Activated CD4-positive, alpha-beta T cell treated with anti-CD3 and anti-CD28 coated beads for 1 hour (primary cell): ENCODE measurements at places on chromosomes 16 and 17.

GRCh38 chr17:75049706-75050105 lies 2.7 kb downstream of the KCTD2 start:
- DNase-seq = no peak

DNA sequence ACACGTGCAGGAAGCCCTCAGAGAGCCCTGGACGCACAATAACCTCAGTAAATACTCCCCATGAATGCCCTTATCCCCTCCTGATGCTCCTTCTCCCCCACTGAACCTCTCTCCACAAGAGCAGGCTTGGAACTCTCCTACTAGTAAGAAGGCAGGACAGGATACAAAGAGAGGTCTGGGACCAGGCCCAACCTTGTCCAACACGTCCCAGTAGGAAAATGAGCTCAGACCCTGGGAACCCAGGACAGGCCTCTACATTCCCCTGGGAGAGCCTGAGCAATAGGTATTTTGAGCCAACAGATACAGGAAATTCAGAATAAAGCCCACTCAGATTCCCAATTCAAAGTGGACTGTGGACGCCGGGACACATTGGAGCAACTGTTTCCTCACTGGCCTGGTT lies 19.2 kb downstream of the ZNF423 start:
- DNase-seq = no peak

DNA sequence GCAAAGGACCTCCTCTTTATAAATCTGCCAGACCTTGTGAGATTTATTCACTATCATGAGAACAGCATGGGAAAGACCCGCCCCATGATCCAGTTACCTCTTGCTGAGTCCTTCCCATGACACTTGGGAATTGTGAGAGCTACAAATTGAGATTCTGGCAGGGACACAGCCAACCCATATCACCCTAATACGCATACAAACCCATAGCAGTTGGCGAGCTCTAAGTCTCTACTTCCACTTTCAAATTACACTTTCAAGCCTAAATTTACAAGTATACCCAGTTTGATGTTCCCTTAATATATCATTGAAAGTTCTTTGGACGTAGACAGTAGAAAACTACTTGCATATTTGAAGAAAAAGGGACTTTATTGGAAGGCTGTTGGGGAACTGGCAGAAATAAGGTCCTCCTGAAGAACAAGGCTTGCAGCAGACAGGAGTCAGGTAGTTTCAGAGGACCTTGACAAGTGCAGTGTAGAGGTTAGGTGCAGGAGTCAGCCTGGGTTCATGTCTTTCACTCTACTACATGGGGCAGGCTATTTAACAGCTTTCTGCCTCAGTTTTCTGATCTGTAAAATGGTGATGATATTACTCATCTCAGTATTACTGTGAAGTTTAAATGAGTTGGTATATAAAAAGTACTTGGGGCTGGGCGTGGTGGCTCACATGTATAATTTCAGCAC lies 107.9 kb upstream of the EEF2KMT start:
- DNase-seq = no peak

- no peak for DNase-seq
Observed at GRCh38 chr17:59846394-59847165, 46.2 kb downstream of the TUBD1 start.

DNA sequence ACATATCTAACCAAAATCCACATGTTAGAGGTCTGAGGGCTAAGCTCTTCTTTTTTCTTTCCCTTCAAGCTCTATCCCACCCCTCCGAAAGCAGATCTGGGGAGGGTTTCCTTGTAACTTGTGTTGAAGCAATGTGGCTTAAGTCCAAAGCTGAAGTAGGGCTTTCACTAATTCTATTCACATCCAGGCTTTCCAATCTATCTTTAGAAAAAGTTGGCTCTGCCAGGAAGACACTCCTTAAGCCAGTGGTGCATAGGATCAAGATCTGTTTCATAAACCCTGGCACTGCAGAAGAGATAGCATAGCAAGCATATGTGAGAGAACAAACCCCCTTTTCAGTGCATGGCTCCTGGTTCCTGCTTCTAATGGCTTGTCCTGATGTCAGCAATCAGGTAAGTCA lies 34.9 kb upstream of the DHX40 start:
- DNase-seq = no peak

DNA sequence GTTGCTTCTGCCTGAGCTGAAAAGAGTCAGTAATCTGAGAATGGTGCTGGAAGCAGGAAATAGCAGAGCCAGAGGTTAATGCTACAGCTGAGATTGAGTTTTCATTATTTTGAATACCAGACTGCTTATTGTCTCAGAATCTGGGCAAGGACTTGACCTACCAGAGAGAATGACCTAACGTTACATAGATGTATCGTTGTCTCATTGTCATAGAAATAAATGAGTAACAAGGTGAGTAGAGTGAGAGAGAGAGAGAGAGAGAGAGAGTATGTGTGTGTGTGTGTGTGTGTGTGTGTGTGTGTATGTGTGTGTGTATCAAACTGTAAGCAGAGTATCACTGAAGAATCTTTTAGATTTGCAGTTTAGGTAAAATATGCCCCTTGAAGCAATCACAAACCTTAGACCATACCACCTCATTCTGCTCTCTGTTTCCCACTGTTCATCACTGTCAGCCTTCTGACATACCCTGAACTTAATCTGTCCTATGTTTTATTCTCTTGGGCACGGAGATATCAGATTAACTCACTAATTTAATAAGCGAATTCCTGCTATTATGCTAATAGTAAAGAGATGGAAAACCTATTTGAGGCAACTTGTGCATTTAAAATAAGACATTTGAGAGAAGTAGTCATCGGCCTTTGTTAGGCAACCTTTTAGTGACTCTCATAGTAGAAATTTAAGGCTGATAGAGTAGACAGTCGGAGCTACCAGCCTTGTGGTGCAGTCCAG lies 87.8 kb downstream of the CYB561 start:
- DNase-seq = no peak

DNA sequence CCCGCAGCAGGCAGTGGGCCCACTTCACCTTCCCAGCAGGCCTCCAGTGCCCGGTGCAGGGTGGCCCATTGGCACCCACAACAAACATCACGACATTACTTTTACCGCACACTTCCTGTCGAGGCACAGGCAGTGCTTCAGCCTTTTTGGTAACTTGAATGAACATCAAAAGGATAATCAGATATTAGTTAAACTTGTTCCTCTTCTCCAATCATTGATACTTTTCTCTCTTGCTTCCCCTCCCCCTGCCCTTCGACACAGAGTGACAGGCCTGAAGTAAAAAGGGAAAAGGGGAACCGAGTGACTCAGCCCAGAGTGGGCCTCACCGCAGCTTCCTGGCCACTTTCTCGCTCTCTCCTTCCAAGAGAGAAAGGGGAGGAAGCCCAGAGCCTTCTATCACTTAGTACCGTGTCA lies 507.0 kb downstream of the MAF start:
- no peak for DNase-seq
